ENCODE measurements at places on chromosomes 2 and 18.

GRCh38 chr2:226354434-226354833, 445.2 kb downstream of the IRS1 start:
- no peak for DNase-seq

DNA sequence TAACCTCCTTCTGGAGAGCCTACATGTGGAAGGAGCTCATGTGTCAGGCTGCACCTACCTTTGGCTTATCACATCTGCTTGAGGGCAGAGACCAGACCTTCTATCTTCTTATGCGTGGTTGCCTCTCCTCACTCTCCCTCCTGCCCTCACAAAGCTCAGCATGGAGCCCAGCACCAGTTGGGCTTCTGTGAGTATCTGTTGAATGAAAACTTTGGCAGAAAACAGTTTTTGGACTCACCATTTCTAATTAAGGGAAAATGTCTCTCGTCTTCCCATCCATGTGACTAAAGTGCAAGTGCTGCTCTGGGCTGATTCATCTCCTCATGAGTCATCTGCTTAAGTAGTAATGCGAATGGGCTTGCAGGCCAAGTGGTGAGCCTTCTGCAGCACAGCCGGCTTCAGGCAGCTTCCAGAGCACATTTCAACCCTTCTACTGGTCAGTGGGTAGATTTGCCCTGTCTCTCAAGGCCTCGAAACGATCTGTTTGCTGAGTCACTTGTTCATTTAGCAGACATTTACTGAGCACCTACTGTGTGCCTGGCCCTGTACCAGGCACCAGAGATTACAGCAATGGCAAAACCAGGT, 102.6 kb downstream of the VSNL1 start:
- DNase-seq, result no peak

GRCh38 chr2:200587007-200587616, 1.3 kb downstream of the AOX1 start:
- no peak for DNase-seq

GRCh38 chr2:119223521-119224390, at the start of gene STEAP3:
Gene STEAP3 (plus strand): TSS chr2:119223834. CDS start chr2:119231013, 7,179 bp downstream.
- no peak for DNase-seq

- no peak for DNase-seq
These were observed 135.0 kb upstream of the HNMT start for GRCh38 chr2:137829251-137829650.

GRCh38 chr18:78396756-78397155, 582.9 kb upstream of the SALL3 start:
- no peak for DNase-seq

DNA sequence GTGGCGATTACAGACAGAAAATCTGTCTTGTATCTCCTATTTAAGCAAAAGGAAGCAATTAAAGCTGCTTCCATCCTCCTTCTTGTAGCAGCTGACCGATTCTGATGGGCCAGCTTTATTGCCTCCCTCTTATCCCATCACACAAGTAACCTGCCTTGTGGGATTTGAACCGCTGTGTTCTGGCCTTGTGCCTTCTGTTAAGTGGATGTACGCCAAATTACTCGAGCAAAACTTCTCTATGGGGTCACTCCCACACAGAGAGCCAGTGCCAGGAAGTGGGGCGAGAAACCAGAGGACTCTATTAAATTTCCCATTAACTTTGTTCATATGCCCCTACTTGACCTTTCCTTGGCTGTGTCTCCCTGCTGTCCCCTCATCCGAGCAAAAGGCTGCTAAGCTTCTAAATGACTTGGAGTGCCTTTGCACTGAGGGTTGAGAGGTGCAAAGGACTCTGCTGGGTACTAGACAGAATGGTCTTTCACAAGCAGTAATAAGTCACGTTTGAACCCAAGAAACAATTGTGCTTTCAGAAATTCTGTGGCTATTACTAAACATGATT, 672.5 kb downstream of the MBD2 start:
- DNase-seq, result no peak
